ENCODE measurements at places on chromosomes 5 and 9.

- DNase-seq, result no peak
Measured at GRCh38 chr9:13952906-13953305, 361.0 kb downstream of the NFIB start.

- no peak for DNase-seq
Measured at GRCh38 chr5:15844253-15844652, 335.3 kb downstream of the MARCHF11 start.

DNA sequence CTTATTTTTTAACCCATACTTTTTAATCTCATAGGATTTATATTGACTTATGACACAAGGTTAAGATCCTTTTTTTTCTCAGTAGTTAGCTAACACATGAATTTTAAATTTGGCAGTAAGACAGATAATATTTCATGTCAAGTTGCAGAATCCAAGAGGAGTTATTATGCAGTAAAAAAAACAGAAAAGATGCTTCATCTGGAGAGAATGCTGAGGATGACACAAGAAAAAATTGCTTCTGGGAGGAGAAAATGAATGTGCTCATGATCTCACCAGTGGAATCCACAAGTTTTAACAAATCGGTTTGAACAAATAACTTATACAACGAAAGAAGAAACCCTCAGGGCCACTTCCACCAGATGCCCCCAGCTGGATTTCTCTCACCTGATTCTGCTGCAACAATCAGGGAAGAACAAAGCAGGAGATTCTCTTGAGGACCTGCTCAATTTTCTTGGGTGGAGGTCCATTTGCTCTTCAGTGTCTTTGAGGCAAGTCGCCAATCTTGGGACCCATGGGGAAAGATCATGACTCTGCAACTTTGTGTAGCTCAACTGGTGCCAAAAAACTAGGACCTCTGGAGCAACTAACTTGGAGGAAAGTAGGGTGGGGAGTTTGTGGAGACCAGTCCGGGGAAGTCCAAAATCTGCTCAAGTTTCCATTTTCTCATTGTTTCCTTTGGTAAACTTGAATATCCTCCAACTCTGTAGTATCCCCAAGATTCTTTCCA is 50.5 kb upstream of the TNFSF15 start:
- no peak for DNase-seq

DNA sequence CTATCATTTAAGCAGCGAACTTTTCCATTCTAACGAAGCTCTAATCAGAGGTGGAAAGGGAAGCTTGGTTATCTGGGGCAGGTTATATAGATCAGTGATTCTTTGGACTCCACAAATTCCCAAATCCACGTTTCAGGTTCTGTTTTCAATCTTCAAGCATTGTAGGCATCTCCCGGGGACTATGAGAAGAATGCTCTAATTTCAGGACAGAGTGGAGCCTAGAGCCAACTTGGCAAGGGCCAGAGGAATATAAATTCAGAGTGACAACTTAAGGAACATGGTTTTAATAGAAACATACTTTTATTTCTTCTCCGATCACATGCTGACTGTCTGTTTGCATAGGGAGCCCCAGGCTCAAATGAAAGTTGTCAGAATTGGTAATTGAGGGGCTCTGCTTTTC is 514.0 kb upstream of the KLF4 start:
- DNase-seq, result no peak

DNA sequence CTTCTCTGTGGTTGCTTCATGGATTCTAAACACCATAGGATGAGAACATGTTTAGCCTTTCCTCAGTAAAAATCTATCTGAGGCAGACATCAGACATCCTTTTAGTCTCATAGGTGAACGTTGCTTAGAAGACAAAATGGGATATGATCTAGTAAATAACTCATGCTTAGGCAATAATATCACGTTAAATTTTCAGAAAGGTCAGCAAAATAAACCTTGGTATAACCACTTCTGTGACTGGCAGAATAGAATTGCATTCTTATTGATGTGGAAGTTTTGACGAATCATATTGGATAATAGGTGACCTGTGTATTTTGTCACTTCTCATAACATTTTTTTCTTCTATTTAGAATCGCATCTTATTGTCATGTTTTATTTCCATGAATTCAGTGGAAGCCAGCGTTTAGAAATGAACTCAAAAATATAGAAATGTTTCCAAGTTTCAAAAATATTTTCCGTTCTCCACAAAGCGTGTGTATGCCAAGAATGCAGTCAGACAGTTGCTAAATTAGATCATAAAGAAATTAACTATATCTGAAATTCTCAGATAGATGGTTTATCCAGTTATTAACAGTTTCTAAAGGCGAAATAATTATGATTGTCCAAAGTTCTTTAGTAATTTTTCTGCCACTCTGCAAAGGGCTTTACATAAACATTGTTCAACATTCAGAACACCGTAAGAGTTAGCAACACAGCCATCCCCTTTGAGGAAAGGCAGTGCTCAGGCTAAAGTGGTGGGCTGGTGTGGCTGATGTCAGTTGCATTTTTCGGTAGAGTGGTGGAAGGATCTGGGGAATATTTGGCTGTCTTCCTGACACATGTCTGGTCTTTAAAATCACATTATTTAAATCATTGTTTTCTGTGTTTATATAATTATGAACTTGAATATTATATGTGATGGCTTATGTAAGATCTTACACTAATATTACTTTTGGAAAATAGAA is 827.2 kb downstream of the MTRR start:
- DNase-seq, result no peak

DNA sequence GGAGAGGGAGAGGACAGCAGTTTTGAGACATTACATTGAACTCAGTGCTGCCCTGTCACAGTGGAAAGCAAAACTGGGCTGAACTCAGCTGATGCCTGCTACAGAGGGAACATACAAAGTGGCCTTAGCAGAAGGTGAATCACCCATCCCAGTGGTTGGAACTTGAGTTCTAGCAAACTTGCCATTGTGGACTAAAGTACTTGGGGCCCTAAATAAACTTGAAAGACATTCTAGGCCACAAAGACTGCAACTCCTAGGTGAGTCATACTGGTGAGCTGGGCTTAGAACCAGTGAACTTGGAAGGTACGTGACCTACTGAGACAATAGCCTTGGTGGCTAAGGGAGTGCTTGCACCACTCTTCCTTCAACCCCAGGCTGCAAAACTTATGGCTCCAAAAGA is 155.7 kb upstream of the RIOK2 start:
- no peak for DNase-seq

- DNase-seq, result no peak
Measured at GRCh38 chr9:20417373-20418080, 204.8 kb downstream of the MLLT3 start.

All from activated T-cell treated with anti-CD3 and anti-CD28 coated beads for 24 hours (primary cell).